Naive B cell (primary cell): ENCODE measurements at places on chromosomes 7 and 10. TPM values are rescaled to one million over a fixed set of nuclear protein-coding genes. Genes with fewer than 3 reads are reported as not detected.
A peak's percentile ranks its signal among the peaks of the same experiment; 100 is the strongest.

- H3K4me3 ChIP-seq: no peak overlapping the region
- no peaks in the 10 kb centered on the region for H3K4me1 ChIP-seq
- no peak overlapping the region for H3K27ac ChIP-seq
- no peaks in the 10 kb centered on the region for H3K36me3 ChIP-seq
Observed at GRCh38 chr10:93336110-93336509, 146.0 kb downstream of the MYOF start.

GRCh38 chr10:47024399-47025252, 113.4 kb downstream of the PTPN20 start:
- H3K27me3 ChIP-seq: peaks cover 5% of the 10 kb centered on the region
- DNase-seq: peak; percentile 47
- H3K4me1 ChIP-seq: peaks cover 4% of the 10 kb centered on the region
- H3K27ac ChIP-seq: no peak overlapping the region
- no peaks in the 10 kb centered on the region for H3K36me3 ChIP-seq
- H3K4me3 ChIP-seq: no peak overlapping the region

DNA sequence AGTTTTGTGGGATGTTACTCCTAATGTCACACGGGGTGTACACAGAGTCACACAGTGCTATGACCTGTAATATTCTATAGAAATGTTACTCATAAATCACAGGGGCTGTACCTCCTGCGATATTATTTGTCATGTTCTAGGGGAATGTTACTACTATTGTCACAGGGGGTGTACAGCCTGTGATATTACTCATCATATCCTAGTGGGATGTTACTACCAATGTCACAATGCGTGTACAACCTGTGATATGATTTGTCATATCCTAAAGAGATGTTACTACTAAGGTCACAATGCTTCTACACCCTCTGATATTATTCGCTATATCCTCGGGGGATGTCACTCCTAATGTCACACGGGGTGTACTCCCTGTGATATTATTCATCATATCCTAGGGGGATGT, 7.6 kb upstream of the CCZ1B start:
- no peak overlapping the region for H3K27ac ChIP-seq
- no peaks in the 10 kb centered on the region for H3K4me1 ChIP-seq
- no peaks in the 10 kb centered on the region for H3K36me3 ChIP-seq
- no peak overlapping the region for H3K4me3 ChIP-seq

DNA sequence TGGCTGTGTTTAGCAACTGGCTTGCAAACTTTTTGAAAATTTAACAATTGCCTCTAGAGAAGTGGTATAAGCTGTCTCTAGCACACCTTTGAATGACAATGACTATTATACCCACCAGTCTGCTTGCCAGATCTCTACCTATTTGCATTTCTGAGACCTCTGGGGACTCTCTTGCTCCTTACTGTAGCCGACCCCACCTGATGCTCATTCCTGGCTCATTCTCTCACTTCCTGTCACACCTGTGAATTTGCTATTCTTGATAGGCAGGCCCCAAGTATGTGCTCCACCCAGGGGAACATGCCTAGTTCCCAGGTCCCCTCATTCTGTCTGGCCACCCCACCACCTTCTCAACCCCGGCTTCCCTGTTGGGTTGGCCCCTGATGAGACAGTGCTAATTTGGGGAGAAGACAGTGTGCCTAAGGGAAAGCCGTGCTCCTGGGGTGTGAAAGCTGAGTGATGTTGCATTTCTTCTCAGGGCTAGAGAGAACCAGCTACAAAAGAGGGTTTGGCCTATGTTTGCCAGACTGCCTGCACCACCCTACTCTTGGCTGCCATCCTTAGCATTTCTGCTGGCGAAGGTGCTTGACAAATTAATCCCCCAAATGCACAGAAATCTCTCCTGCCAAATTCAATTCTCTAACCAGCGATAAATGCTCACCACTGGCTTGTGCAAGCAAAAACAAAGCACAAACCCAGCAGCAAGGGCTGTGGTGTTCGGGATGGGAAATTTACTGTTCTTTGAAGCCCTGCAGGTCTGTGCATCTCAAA, 138.2 kb downstream of the RPS24 start:
- no peaks in the 10 kb centered on the region for H3K36me3 ChIP-seq
- no peak for DNase-seq
- peaks cover 4% of the 10 kb centered on the region for H3K27me3 ChIP-seq
- H3K27ac ChIP-seq: no peak overlapping the region

DNA sequence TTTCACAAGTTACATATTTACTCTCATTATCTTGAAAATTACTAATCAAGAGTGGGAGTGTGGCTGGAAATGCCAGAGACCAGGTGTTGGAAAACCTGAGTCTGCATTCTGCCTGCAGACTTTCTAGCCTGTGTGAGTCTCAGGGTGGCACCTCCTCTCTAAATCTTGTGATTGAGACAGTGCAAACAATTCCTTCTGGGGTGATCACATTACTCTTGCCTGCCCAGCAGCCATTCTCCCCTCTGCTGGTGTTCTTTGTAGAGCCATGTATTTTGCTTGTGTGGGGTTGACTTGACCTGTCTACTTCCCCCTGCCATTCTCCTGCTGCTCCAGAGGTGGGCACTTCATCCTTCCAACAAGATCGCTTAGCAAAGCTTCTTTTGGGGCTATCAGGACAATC, 101.1 kb downstream of the RAPGEF5 start:
- H3K27ac ChIP-seq: no peak overlapping the region
- peaks cover 9% of the 10 kb centered on the region for H3K36me3 ChIP-seq
- no peak for DNase-seq

TUBAL3 gene
- not detected for polyA plus RNA-seq

DNA sequence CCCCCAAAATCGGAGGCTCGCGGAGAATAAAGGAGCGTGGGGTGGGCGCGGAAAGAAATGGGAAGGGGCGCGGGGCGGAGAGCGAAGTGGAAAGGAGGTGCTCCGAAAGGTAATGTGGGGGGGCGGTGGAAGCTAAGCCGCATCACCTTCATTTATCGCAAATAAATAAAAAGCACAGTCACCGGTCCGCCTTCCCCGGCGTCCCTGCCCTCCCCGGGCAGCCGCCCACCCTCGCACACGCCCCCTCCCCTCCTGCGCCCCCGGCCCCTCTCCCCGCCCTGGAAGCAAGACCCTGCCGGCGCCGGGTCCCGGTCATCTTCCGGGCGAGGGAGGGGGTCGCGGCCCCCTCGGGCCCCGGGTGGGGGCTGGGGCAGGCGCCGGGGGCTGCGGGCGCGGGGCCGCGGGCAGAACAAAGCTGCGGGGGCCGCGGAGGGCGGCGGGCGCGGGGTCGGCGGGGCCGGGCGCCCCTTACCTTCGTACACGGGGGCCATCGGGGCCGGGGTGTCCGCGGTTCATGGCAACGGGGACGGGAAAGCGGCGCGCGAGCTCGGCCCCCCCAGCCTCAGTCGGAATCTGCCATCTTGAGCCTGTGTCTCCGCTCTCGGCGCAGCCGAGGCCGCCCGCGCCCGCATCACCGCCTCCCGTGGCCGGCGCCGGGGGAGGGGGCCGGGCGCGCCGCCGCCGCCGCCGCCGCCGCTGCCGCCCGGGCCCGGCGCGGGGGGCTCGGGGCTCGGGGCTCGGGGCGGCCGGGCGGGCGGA, 486 bp downstream of the HIPK2 start:
- H3K27me3 ChIP-seq: peaks cover 20% of the 10 kb centered on the region
- peaks cover 42% of the 10 kb centered on the region for H3K4me1 ChIP-seq
- H3K36me3 ChIP-seq: no peaks in the 10 kb centered on the region
- peak; percentile 27 for DNase-seq
- H3K4me3 ChIP-seq: peak overlapping the region; percentile 98

ENTPD1 gene
- polyA plus RNA-seq: 39.0 TPM

LRRC17 gene
- not detected for polyA plus RNA-seq

DGKI gene
- polyA plus RNA-seq: not detected

HKDC1 gene
- not detected for polyA plus RNA-seq

GRCh38 chr7:135466442-135467206, 43.3 kb downstream of the CNOT4 start:
- DNase-seq: no peak
- H3K27ac ChIP-seq: peak overlapping the region; percentile 49
- no peak overlapping the region for H3K4me3 ChIP-seq
- H3K36me3 ChIP-seq: peaks cover 5% of the 10 kb centered on the region

GFRA1 gene
- polyA plus RNA-seq: not detected

GRCh38 chr10:3261921-3262320, 89.3 kb upstream of the PITRM1 start:
- no peak for DNase-seq
- no peak overlapping the region for H3K27ac ChIP-seq
- peaks cover 31% of the 10 kb centered on the region for H3K27me3 ChIP-seq
- H3K36me3 ChIP-seq: no peaks in the 10 kb centered on the region
- no peak overlapping the region for H3K4me3 ChIP-seq

ANKRD16 gene
- 4.4 TPM for polyA plus RNA-seq

STK31 gene
- not detected for polyA plus RNA-seq

DNA sequence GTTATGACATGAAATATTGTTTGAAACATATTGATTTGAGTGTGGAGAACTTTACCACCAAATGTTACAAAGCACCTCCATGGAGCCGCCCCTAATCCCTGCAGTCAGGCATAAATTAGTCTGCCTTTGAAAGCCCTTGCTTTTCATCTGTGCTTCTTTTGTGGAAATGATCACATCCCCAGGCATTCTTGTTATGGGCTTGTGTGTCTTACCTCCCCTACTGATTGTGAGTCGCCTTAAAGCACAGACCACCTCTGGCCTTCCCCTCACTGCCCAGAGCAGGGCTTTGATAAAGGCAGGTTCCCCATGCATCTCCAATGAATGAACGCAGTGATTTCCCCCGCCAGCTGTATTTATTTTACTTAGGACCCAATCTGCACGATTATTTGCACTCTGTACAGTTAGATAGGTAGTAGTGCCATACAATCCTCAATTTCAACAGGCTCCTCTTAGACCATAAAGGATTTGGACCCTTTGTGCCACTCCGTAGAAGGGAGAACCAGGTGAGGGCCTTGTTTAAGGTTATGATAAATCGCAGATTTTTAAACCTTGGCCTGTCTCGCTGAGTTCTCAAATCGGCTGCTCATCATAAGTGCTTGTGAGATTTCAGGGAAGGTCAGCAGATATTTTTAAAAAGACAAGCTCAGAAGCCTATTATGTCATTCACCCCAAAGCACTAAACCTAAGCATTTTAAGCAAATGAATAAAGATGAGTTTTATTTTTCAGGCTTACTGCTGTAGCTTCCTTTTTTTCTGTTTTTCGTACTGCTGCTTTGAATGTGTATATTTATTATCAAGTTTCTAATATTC, 107.8 kb downstream of the CUBN start:
- no peak for DNase-seq
- no peak overlapping the region for H3K4me3 ChIP-seq
- H3K27ac ChIP-seq: no peak overlapping the region
- no peaks in the 10 kb centered on the region for H3K27me3 ChIP-seq
- peaks cover 16% of the 10 kb centered on the region for H3K4me1 ChIP-seq

DNA sequence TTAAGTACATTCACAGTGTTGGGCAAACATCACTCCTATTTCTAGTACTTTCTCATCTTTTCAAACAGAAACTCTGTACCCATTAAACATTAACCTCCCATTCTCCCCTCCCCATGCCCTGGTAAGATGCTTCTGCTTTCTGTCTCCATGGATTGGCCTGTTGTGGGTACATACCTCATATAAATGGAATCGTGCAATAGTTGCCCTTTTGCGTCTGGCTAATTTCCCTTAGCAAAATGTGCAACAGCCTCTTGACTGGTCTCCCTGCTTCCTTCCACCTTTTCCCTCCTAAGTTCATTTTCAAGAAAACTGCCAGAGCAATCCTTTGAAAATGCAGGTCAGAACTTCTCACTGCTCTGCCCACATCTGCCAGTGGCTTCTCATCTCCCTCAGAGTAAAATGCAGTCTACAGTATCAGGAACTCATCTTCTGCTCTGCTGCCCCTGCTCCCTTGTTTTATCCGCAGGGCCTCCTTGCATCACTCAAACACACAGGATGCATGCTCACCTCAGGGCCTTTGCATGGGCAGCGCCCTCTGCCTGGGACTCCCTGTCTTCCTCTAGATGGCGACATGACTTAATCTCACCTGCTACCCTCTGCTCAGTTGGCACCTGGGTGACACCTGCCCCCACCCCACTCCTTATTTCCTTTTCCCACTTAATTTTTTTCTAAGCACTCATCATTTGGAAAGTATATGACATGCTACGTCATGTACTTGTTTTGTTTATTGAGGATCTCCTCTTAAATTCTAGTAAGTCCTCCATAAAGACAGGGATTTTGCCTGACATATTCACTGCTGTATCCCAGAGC, 44.3 kb upstream of the ECHDC3 start:
- peak overlapping the region; percentile 91 for H3K27ac ChIP-seq
- H3K36me3 ChIP-seq: no peaks in the 10 kb centered on the region
- DNase-seq: no peak
- H3K4me1 ChIP-seq: peaks cover 67% of the 10 kb centered on the region
- peak overlapping the region; percentile 44 for H3K4me3 ChIP-seq

- no peaks in the 10 kb centered on the region for H3K36me3 ChIP-seq
- DNase-seq: no peak
- no peak overlapping the region for H3K27ac ChIP-seq
- no peak overlapping the region for H3K4me3 ChIP-seq
- H3K27me3 ChIP-seq: no peaks in the 10 kb centered on the region
- no peaks in the 10 kb centered on the region for H3K4me1 ChIP-seq
Observed at GRCh38 chr10:73827346-73828089, 16.1 kb upstream of the NDST2 start.

DNA sequence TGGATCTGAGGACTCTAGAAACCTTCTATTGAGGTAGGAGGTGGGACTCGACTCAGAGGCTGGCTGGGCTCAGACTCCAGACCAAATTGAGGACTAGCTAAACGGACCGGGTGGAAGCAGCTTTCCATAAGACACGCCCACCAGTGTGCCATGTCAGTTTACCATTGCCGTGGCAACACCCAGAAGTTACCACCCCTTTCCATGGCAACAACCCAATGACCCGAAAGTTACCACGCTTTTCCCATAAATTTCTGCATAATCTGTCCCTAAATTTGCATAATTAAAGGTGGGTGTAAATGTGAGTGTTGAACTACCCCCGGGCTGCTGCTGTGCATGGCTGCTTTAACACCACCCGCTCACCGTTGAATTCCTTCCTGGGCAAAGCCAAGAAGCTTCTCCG, 58.9 kb downstream of the MICALL2 start:
- H3K27me3 ChIP-seq: peaks cover 71% of the 10 kb centered on the region
- peaks cover 6% of the 10 kb centered on the region for H3K4me1 ChIP-seq
- peaks cover 4% of the 10 kb centered on the region for H3K36me3 ChIP-seq
- no peak overlapping the region for H3K4me3 ChIP-seq

GRCh38 chr10:35165136-35165535, 38.5 kb downstream of the CREM start:
- no peak overlapping the region for H3K4me3 ChIP-seq
- no peaks in the 10 kb centered on the region for H3K27me3 ChIP-seq
- no peaks in the 10 kb centered on the region for H3K4me1 ChIP-seq
- no peak for DNase-seq
- no peaks in the 10 kb centered on the region for H3K36me3 ChIP-seq
- peak overlapping the region; percentile 81 for H3K27ac ChIP-seq

GRCh38 chr10:28250782-28251181, 52.1 kb downstream of the MPP7 start:
- no peak overlapping the region for H3K27ac ChIP-seq
- DNase-seq: peak; percentile 21
- peaks cover 4% of the 10 kb centered on the region for H3K4me1 ChIP-seq
- no peak overlapping the region for H3K4me3 ChIP-seq
- peaks cover 3% of the 10 kb centered on the region for H3K36me3 ChIP-seq

GRCh38 chr10:100014071-100014762, 4.5 kb upstream of the DNMBP start:
- no peaks in the 10 kb centered on the region for H3K36me3 ChIP-seq
- peaks cover 38% of the 10 kb centered on the region for H3K4me1 ChIP-seq
- peak; percentile 73 for DNase-seq
- no peaks in the 10 kb centered on the region for H3K27me3 ChIP-seq
- H3K4me3 ChIP-seq: peak overlapping the region; percentile 81
- peak overlapping the region; percentile 96 for H3K27ac ChIP-seq

CLDN4 gene
- not detected for polyA plus RNA-seq

- H3K27me3 ChIP-seq: no peaks in the 10 kb centered on the region
- H3K4me3 ChIP-seq: no peak overlapping the region
- H3K4me1 ChIP-seq: peaks cover 5% of the 10 kb centered on the region
- no peak overlapping the region for H3K27ac ChIP-seq
- H3K36me3 ChIP-seq: peaks cover 14% of the 10 kb centered on the region
Observed at GRCh38 chr10:87546971-87547413, 42.3 kb downstream of the MINPP1 start.

GHRHR gene
- polyA plus RNA-seq: not detected
